ENCODE measurements at places on chromosomes 2 and 18. TPM values are rescaled to one million over a fixed set of nuclear protein-coding genes. Genes with fewer than 3 reads are reported as not detected.

DNA sequence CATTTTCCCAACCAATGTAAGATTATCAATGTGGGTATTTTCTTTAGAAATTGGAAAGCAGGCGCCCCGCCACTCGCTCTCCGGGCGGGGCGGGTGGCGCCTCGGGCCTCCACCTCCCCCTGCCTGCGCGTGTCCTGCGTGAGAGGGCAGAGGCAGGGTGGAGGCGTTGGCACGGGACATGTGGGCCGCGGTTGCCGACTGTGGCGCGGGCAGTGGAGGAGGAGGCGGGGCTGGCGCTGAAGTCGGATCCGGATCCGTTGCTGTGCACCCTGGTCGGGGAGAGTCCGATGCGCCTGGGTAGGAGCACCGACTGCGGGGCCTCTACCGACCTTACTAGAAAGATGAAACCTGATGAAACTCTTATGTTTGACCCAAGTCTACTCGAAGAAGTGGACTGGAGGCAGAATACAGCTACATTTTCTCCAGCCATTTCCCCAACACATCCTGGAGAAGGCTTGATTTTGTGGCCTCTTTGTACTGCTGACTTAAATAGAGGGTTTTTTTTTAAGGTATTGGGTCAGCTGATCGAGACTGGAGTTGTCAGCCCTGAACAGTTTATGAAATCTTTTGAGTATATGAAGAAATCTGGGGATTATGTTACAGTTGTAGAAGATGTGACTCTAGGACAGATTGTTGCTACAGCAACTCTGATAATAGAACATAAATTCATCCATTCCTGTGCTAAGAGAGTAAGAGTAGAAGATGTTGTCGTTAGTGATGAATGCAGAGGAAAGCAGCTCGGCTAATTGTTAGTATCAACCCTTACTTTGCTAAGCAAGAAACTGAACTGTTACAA lies 37.9 kb downstream of the PMS1 start:
- H3K36me3 ChIP-seq = peaks cover 5% of the 10 kb centered on the region
- no peaks in the 10 kb centered on the region for H3K27me3 ChIP-seq
- peak overlapping the region; percentile 68 for H3K27ac ChIP-seq
- DNase-seq = peak; percentile 85
- H3K4me3 ChIP-seq = no peak overlapping the region
- H3K4me1 ChIP-seq = peaks cover 4% of the 10 kb centered on the region

DNA sequence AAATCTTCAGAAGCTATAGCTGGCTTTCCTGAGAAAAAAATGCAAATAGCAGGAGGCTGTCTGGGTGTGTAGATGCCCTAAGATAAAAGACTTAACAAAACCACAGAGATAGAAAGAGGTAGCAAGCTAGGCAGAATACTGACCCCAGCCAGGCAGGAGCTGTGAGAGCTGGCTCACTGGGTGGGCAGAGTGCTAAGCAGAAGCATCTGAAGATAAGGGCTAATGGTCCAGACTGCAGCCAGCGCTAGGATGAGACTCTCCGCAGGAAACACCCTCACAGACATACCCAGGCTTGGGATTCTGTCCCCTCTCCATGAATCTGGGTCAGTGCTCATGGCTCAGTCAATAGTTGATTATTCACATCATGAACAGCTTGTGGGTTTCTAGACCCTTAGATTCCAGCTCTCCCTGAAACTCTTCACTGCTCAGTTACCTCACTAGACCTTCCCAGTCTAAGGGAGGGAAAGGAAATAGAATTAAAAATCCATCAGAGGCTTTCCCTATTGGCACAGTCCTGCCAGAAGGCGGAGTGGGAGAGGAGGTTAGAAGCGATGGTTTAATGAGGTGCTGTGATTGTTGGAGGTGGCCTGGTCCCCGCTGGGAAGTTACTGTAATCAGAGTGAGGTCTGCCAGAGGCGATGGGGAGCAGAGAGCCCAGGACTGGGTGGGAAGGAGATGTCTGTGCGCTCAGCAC lies 21.4 kb upstream of the CCBE1 start:
- no peaks in the 10 kb centered on the region for H3K27me3 ChIP-seq
- peaks cover 37% of the 10 kb centered on the region for H3K4me1 ChIP-seq
- peak overlapping the region; percentile 51 for H3K27ac ChIP-seq
- DNase-seq = no peak
- no peaks in the 10 kb centered on the region for H3K36me3 ChIP-seq

Gene HSPD1
- 171 TPM for total RNA-seq

DNA sequence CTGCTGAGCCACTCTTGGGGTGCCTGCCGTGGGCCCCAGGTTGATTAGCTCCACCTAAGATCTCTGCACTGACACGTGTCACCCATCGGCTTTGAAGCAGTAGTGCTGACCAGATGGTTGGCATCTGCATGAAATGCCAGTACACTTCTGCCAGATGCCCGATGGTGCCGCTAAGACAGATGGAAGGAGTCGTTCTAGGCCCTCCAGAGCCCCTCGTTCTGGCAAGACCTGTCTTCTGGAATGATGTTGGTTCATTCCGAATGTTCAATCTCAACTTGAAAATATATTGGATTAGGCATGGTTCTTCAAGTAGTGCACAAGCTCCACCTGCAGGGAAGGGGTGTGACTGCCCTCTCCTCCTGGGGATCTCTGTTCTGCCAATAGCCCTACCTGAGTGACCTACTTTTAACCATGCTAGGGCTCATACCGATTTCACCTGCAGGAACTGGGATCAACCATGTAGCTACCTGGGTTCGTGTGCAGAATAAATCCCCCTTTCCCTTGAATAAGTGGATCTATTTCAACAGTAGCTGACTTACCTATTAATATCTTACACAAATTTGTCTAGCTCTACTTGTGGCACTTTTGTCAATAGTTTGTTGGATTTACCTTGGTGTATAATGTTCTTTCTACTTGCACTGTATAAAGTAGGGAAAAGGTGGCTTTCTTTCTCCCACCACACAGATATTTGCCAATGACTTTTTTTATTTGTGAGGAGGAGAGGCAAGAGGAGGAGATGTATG lies 342.6 kb downstream of the CTNNA2 start:
- no peak overlapping the region for H3K4me3 ChIP-seq
- peak; percentile 7 for DNase-seq
- H3K4me1 ChIP-seq = no peaks in the 10 kb centered on the region
- H3K27ac ChIP-seq = no peak overlapping the region
- no peaks in the 10 kb centered on the region for H3K27me3 ChIP-seq
- no peaks in the 10 kb centered on the region for H3K36me3 ChIP-seq

- H3K4me3 ChIP-seq = no peak overlapping the region
- no peaks in the 10 kb centered on the region for H3K27me3 ChIP-seq
- H3K36me3 ChIP-seq = no peaks in the 10 kb centered on the region
- H3K4me1 ChIP-seq = no peaks in the 10 kb centered on the region
- no peak overlapping the region for H3K27ac ChIP-seq
- DNase-seq = peak; percentile 31
These were observed 61.1 kb upstream of the ID2 start for GRCh38 chr2:8620611-8621382.

GRCh38 chr2:47039489-47039870 lies 115.6 kb downstream of the STPG4 start:
- peaks cover 53% of the 10 kb centered on the region for H3K4me1 ChIP-seq
- peak overlapping the region; percentile 81 for H3K27ac ChIP-seq
- DNase-seq = no peak

DNA sequence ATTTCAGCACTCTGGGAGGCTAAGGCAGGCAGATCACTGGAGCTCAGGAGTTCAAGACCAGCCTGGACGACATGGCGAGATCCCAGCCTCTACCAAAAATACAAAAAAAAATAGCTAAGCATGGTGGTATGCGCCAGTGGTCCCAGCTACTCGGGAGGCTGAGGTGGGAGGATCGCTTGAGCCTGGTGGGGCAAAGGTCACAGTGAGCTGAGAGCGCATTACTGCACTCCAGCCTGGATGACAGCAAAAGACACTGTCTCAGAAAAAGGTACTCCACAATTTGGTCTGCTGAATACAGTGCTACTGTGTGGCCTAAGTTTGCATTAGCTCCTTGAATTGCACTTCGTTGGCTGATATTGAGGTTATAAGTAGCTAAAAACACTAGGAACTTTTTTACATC lies 97.9 kb downstream of the FEZ2 start:
- no peak overlapping the region for H3K4me3 ChIP-seq
- H3K27ac ChIP-seq = peak overlapping the region; percentile 43
- DNase-seq = no peak
- H3K36me3 ChIP-seq = peaks cover 31% of the 10 kb centered on the region
- H3K4me1 ChIP-seq = peaks cover 4% of the 10 kb centered on the region
- no peaks in the 10 kb centered on the region for H3K27me3 ChIP-seq

Gene ABCG5
- total RNA-seq = not detected

GRCh38 chr18:32908424-32908805 lies 135.6 kb upstream of the KLHL14 start:
- DNase-seq = no peak
- no peaks in the 10 kb centered on the region for H3K27me3 ChIP-seq
- no peak overlapping the region for H3K4me3 ChIP-seq
- no peaks in the 10 kb centered on the region for H3K36me3 ChIP-seq
- no peak overlapping the region for H3K27ac ChIP-seq
- H3K4me1 ChIP-seq = no peaks in the 10 kb centered on the region

DNA sequence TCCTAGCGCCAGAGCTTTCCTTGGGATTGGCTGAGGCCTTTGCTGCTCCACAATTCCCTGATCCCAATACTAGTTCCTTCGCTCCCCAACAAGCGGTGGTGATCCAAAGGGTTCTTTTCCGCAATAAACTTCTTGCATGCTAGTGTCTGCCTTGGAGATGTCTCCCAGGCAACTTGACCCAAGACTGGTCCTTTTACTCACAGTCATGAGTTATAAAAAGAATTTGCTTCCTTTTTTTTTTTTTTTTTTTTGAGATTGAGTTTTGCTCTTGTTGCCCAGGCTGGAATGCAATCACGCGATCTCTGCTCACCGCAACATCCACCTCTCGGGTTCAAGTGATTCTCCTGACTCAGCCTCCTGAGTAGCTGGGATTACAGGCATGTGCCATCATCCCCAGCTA lies 89.8 kb upstream of the SP3 start:
- H3K4me1 ChIP-seq = peaks cover 25% of the 10 kb centered on the region
- no peaks in the 10 kb centered on the region for H3K27me3 ChIP-seq
- no peak overlapping the region for H3K4me3 ChIP-seq
- no peaks in the 10 kb centered on the region for H3K36me3 ChIP-seq
- no peak overlapping the region for H3K27ac ChIP-seq

DNA sequence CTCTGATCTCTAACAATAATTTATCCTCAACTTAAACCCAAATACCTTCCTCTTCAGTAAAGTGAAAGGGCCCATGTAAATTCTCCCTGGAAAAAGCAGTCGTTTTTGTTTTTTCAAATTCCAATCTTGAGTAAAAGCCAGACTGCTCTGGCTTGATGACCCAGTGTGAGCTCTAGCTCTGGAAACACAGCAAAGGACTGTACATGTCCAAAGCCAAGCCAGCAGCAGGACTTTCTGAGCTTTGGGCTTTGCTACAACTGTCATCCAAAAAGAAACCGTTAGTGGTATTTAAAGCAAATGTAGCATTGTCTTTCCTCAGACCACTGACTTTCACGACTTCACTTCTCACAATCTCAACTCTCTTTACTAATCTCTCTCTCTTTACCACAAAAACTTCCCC lies 25.4 kb downstream of the SH3YL1 start:
- H3K36me3 ChIP-seq = peaks cover 9% of the 10 kb centered on the region
- no peak overlapping the region for H3K4me3 ChIP-seq
- no peaks in the 10 kb centered on the region for H3K4me1 ChIP-seq

DNA sequence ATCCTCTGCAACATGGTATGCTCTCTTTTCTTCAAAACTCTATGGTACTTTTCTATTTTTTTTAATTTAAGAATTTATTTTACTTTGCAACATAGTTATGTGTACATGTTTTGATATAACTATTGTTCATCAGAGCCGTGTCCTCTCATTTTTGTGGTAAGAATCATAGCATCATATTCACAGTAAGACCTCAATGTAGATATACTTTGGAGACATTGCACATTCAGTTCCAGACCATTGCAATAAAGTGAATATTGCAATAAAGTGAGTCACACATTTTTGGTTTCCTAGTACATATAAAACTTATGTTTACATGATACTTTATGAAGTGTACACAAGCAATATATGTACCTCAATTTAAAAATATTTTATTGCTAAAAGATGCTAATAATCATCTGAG lies 22.7 kb upstream of the LINC00305 start:
- H3K27ac ChIP-seq = no peak overlapping the region
- DNase-seq = no peak
- no peaks in the 10 kb centered on the region for H3K4me1 ChIP-seq
- H3K27me3 ChIP-seq = no peaks in the 10 kb centered on the region

DNA sequence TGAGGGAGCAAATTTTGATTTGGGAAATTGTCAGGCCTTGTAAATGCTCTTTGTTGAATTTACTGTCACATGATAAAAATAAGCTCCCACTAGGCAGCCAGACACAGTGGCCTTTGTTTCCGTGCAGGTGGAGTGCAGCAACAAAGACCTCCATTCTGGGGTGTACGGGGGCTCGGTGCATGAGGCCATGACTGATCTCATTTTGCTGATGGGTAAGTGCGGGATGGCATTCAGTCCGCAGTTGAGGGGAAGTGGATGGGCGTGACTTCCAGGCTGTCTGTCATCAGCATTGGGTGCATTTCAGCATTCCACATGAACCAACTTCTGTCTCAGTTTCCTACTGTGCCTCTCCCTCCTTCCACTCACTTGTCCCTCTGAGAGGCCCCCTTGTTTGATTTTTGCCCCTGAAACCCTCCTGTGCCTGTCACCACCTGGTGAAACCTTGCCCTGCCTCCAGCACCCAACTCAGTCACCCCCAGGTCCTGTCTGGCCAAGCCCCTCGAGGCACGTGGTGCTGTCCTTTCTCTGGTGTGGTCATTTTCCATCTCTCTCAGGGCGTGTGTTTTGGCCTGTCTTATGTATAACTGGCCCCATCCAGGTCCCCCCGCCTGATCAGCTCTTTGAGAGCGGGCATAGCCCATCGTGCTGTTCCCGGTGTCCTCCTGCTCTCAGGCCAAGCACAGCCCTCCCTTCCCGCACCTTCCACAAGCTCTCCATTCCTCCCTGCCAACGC lies 16.3 kb downstream of the CNDP2 start:
- no peak overlapping the region for H3K4me3 ChIP-seq
- H3K4me1 ChIP-seq = no peaks in the 10 kb centered on the region
- DNase-seq = no peak
- peaks cover 67% of the 10 kb centered on the region for H3K36me3 ChIP-seq
- H3K27ac ChIP-seq = no peak overlapping the region

- no peak for DNase-seq
- H3K27ac ChIP-seq = peak overlapping the region; percentile 91
- H3K36me3 ChIP-seq = no peaks in the 10 kb centered on the region
- no peak overlapping the region for H3K4me3 ChIP-seq
- H3K4me1 ChIP-seq = peaks cover 12% of the 10 kb centered on the region
These were observed 9.3 kb downstream of the RHOB start for GRCh38 chr2:20456116-20456571.

GRCh38 chr2:222854773-222855700 lies 5.8 kb upstream of the ACSL3 start:
- no peak for DNase-seq
- no peak overlapping the region for H3K4me3 ChIP-seq
- H3K4me1 ChIP-seq = peaks cover 2% of the 10 kb centered on the region
- no peaks in the 10 kb centered on the region for H3K36me3 ChIP-seq
- H3K27me3 ChIP-seq = no peaks in the 10 kb centered on the region
- no peak overlapping the region for H3K27ac ChIP-seq

GRCh38 chr2:75894170-75894569 lies 183.5 kb upstream of the GCFC2 start:
- DNase-seq = no peak
- no peak overlapping the region for H3K4me3 ChIP-seq
- H3K4me1 ChIP-seq = no peaks in the 10 kb centered on the region
- H3K27me3 ChIP-seq = no peaks in the 10 kb centered on the region
- no peak overlapping the region for H3K27ac ChIP-seq

Gene TMEM17
- total RNA-seq = 1.3 TPM

Gene PROC
- total RNA-seq = not detected

Gene CXCR1
- not detected for total RNA-seq

- H3K4me3 ChIP-seq = no peak overlapping the region
- DNase-seq = no peak
- H3K36me3 ChIP-seq = no peaks in the 10 kb centered on the region
- H3K27me3 ChIP-seq = no peaks in the 10 kb centered on the region
- no peaks in the 10 kb centered on the region for H3K4me1 ChIP-seq
- no peak overlapping the region for H3K27ac ChIP-seq
These were observed 324.6 kb downstream of the CCDC178 start for GRCh38 chr18:33115917-33116316.
